ENCODE measurements at places on chromosomes 2 and 18.

DNA sequence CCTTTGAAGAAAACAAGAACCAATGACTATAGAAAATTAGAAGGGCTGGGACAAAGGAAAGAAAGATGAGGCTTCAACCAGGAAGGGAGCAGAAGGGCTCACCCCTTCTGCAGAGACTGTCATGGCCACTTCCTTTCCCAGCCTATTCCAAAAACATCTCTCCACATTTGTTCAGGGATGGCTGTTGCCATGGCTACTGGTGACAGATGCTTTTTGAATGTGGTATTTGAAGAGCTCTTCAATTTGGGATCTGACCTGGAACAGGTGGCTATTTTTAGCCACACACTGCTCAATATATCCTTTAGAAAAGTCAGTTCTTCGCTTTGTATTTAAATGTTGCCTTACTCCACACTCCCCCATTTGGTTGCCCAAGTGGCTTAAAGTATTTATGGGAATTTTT, 64.1 kb upstream of the LCLAT1 start:
- DNase-seq: no peak

- no peak for DNase-seq
Measured at GRCh38 chr18:61984349-61984748, 91.5 kb upstream of the RNF152 start.

DNA sequence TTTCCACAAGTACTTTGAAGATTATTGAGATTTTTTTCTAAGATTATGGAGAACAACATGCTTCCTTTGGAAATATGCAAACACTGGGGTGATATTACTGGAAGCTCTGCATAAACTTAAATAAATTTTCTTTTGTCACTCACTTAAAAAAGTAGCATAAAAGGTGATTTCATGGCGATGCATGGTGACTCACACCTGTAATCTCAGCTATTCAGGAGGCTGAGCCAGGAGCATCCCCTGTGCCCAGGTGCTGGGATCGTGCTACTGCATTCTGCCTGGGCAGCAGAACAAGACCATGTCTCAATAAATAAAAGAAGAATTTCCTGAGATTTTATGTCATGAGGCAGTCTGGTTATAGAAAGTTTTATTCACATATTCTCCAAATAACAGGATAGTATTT, 679.1 kb upstream of the CDH2 start:
- no peak for DNase-seq

GRCh38 chr2:98764499-98764898, 33.6 kb upstream of the MGAT4A start:
- DNase-seq: no peak

GRCh38 chr2:166179201-166179600, 51.4 kb upstream of the SCN1A start:
- no peak for DNase-seq
